ENCODE measurements at places on chromosomes 1 and 21. TPM values are rescaled to one million over a fixed set of nuclear protein-coding genes. Genes with fewer than 3 reads are reported as not detected.
A peak's percentile ranks its signal among the peaks of the same experiment; 100 is the strongest.

DNA sequence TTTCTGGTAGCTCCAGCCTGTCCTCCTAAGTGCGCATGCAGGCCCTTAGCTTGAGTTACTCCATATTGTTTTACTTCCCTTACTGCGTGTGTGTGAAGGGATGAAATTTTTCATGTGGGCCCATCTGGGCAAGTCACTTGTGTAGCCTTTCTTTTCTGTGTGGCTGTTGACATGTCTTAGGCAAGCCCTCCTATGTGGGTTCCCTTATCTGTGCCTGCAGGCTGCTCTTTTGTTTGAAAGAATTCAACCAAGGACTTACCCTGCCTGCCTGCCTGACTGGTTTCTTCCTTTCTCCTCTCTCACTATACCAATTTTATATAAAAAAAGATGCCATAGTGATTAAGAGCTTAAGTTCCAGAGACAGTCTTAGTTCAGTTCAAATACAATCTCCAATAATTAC is 249.3 kb downstream of the ATG4C start:
- no peak for DNase-seq

GRCh38 chr1:8425150-8425780 is 107.4 kb downstream of the SLC45A1 start:
- DNase-seq: no peak

DNA sequence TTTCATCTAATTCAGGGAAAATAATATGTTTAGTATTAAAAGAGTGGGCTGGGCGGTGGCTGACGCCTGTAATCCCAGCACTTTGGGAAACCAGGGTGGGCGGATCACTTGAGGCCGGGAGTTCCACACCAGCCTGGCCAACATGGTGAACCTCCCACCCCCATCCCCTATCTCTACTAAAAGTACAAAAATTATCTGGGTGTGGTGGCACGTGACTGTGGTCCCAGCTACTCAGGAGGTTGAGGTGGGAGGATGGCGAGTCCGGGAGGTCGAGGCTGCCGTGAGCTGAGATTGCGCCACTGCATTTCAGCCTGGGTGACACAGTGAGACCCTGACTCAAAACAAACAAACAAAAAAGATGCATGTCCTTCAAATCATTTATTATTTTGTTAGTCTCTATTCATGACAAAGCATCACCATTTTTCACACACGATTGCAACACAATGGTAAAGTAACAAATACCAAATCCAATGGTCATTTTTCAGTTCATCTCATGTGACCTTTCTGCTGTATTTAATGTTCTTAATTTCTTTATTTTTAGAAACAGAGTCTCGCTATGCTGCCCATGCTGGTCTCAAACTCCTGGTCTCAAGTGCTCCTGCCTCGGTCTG is 1.0 kb downstream of the MSH4 start:
- DNase-seq: no peak

DNA sequence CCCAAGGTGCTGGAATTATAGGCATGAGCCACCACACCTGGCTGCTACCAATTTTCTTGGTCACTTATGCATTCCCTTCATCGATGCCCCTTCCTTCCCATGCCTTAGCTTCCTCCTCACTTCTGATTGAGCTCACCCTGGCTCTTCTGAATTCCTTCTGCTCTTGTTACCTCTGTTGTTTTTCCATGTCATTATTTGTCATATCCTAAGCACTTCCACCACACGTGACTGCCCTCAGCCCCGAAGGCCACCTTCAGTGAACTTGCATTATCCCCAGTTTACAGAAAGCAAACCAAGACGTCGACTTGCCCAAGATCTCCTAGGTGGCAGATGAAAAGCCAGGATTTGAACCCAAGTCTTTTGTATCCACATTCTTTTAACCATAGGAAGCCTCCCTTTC is 30.7 kb downstream of the CA6 start:
- DNase-seq: no peak

GRCh38 chr1:163442895-163443294 is 121.1 kb downstream of the NUF2 start:
- DNase-seq: no peak

DNA sequence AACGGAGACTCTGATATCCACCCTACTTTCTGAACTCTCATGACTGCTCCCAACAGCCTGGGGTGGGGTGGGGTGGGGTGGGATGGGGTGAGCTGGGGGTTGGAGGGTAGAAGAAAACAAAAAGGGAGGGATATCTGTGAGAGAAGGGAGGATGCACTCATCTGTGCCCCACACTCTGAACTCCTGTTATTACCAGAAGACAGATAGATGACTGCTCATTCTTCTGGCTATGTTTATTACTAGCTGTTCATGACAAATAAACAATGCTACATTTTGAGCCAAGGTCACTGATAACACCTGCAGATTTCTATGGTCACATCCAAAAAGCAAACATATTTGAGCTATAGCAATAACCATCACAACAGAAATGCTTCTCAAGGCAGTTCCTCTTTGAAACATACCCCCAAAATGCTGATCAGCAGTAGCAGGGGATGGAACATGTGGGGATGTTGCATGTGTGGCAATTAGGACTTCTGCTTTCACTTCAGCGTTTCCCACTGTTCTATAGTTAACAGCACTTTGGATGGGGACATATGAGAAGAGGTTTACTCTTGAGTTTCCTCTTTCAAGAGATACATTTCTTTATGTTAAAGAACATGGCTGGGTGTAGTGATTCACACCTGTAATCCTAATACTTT is 43.3 kb downstream of the GPR3 start:
- DNase-seq: peak; percentile 35

DNA sequence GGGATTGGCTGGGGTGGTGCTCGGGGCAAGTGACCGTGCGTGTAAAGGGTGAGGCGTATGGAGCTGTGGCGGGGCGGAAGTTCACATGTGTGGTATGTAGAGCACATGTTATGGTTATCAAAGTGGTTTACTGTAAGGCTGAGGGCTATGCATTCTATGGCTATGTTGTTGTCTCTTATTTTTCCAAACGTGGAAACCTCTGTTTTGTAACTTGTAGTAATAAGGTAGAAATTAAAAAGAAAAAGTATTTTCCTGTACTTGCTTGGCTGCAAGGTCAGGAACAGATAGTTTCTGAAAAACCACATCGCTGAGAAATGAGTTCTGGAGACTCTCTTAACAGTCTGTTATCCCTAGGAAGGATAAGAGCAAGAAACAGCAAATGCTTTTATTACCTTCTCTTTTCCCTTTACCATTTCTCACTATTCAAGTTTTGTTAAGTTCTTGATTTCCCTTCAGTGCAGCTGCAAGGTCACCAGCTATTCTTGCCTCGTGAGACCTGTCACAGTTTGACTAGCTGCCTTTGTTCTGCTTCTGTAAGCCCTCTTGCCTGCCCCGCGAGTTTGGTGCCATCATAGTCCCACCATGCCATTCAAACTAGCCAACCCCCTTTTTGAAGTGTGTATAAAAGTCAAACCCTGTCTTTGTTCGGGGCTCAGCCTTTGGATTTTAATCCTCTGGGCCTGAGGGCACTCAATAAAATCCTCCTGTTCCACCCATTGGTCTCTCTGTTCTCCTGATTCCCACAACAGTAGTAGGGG is 9.5 kb downstream of the RNU1-2 start:
- DNase-seq: no peak

- DNase-seq: no peak
Measured at GRCh38 chr1:224825525-224826000, 103.9 kb upstream of the DNAH14 start.

GRCh38 chr1:160471253-160471652 is 51.8 kb downstream of the SLAMF6 start:
- no peak for DNase-seq

DNA sequence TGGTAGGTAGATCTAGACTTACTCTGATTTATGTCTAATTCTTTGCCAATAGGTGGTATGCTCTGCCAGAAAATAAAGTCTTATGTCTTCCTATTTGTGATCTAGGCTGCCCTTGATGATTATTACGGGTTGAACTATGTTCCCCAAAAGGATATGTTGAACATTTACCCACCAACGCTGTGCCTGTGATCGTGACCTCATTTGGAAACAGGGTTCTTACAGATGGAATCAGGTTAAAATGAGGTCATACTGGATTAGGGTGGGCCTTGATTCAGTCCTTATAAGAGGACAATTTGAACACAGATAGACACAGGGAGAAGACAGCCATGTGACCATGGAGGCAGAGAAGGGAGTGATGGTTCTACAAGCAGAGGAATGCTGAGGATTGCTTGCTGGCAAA is 95.1 kb upstream of the BCAR3 start:
- no peak for DNase-seq

DNA sequence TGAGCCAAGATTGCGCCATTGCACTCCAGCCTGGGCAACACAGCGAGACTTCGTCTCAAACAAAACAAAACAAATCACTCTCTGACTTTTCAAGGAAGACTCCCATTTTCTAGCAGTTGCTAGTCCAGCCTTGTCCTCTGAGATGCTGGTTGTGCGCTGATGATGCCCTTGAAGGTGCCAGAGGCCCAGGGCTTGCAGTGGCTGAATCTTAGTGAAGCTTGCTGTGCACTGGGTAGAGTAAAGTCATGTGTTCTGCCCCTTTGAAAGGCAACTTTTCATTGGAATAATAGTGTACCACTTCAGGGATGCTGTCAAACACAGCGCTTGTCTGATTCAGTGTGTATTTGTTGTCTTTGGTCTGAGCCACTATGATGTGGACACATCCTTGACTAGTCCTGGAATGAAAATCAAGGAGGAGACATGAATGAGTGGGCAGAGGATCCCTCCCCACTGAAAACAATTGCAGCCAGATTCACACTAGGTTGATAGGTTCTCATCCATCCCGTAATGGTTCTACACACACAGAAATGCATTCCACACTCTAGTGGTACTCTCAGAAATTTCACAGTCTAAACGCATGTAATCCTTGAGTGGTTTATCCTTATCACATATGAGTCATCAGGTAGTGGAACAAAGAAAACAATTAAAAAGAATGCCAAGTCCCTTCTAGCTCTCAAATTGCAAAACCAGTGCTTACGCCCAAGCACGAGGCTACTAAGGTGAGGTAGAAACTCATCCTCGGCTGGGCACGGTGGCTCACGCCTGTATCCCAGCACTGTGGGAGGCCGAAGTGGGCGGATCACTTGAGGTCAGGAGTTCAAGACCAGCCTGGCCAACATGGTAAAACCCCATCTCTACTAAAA is 17.8 kb upstream of the TDRD10 start:
- no peak for DNase-seq

- no peak for DNase-seq
Measured at GRCh38 chr21:33931799-33932390, 16.3 kb upstream of the ATP5PO start.

DNA sequence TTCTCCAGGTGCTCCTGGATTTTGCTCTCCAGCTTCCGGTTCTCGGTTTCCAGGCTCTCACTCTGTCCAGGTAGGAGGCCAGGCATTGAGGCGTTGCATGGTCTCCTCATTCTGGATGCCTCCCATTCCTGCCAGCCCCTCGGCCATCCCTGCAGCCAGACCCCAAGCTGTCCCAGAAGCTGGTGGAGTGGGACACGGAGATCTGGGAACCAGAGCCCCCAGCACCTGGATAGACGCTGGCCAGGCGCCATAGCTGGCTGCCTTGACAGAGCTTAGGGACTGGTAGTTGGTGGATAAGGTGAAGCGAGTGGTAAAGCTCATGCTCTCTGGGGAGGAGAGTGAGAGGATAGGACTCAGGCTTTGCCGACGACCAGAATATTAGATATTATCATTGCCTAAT is 29.6 kb downstream of the RAP1A start:
- DNase-seq: no peak

DNA sequence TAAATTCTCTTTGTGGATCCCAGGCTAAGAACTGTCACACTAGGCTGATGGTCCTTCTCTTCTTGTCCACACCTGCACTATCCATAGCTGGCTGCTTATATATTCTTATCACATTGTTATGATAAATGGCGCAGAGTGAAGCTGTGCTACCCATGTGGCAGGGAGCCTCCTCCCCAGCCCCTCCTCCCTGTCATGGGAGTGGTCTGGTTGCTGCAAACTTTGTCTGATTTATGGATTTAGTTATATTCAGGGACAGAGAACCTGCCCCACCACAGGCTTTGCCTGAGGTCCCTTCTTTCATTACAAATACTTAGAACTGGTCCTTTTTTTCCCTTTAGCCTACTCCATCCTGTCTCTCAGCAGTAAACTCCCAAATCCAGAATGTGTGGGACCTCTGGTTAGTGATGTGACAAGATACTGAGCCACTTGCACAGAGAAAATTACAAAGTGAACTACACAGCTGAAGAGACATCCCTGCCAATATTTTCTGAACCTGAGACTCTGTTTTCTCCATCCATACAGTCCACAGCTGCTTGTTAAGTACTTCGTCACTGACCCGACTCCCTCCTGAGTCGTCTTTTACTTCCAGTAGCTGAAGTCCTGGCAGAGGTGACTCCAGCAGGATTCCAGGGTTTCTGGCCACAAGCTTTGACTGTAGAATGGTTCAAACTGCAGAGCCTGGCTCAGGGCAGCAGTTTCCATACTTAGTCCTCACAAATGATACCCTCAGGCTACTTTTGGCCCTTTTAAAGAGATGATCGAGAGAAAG is 37.6 kb downstream of the PTGFRN start:
- no peak for DNase-seq

DNA sequence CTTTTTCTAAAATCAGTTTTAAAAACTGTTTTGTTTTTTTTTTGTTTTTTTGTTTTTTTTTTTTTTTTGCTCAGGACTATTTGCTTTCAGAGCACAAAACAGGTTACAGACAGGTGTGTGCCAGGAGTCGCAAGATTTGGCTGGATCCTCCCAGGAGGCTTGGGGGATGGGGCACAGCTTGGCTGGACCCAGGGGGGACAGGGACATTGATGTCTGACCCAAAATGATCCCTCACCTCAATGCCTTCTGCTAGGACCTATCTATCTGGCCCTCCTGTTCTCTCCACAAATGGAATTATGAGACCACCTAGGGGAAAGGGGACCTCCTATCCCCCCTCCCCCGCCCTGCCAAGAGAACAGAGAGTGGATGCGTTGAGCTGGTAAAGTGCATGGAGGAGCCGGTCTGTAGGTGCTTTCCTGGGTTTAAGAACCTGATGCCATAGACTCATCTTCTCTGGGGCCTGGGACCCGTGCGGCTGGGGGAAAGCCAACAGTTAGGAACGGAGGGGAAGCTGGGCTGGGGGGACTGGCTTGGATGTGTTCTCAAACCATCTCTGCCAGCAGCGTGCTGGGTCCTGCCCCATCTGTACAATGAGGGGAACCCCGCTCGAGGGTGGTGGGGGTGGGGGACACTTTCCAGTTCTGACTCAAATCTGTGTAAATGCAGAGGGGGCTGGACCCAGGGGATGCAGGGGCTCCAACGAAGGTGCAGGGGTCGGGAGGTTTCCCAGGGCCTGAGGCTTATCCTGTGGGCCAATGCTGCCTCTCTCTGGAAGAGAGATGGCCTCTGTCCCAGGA is 28.9 kb downstream of the RUNX3 start:
- DNase-seq: peak; percentile 38

- no peak for DNase-seq
Measured at GRCh38 chr1:235599536-235599935, 50.0 kb downstream of the GNG4 start.

SLC45A3 gene
- 1.8 TPM for total RNA-seq

PLA2G2F gene
- not detected for total RNA-seq

IL10 gene
- 1.0 TPM for total RNA-seq

ARL8A gene
- total RNA-seq: 109 TPM

RGS13 gene
- total RNA-seq: 1.3 TPM

Measured in natural killer cell (primary cell).